GOT3 (cell line): ENCODE measurements at places on chromosomes 13 and 19.

DNA sequence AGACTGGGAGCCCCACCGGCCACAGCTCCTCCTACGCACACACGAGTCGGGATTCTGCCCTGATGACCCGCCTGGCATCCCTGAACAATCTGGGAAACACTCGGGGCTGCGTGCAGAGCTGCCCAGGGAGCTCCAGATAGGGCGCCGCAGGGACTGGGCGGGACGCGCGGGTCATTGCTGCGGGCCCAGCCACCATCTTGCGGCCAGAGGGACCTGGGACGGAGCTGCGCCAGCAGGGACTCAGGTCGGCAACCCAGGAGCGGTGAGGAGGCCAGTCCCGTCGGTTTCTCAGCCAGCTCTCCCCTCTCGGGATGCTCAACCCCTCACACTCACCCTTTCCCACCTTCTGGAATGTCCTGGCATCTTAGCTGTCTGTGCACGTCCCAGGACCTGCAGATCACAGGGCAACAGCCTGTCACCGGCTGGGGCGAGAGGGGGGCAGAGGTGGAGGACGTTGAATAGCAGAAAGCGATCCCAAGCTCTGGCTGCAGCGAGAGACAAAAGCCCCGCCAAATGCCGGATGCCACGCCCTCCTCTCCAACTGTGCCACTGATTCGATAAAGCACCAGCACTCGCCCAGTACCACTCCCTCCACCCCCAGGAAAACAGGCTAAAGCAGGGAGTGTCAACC, 20.4 kb upstream of the ZNF91 start:
- DNase-seq = no peak

DNA sequence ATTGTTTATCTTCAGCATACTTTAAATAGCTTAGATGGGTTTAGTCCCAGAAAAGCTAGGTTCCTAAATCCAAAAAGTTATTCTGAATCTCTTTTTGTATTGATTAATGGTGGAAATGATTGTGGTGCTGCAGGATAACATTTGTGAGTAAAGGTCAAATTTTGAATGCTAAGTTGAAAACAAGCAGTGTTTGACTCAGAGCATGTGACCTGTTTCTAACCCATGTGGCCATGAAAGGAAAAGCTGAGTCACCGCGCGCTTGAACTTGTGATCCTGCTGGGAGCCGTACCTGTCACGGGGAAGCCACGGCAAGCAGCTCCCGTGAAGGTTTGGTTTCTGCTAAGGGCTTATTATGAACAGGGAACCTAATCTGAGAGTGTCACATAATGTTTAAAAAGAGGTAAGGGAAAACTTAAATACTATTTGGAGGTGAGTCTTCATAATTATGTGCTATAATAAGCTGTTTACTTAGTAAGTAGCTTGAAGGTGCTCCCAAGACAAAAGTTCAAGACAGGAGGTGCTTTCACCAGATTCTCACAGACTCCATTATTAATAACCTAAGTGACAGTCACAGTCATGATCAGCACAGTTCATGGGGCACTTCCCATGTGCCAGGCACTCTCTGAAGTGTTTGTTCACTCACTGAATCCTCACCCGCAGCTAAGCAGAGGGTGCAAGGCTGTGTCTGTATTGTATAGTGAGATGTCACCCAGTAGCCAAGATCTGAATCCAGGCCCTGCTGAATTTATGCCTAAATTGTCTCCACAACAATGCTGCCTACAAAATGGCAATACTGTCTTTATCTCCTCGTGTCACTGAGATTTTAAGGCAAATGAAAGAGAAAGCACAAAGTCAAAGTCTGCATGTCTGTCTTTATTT, 286.5 kb downstream of the MYO16 start:
- no peak for DNase-seq

DNA sequence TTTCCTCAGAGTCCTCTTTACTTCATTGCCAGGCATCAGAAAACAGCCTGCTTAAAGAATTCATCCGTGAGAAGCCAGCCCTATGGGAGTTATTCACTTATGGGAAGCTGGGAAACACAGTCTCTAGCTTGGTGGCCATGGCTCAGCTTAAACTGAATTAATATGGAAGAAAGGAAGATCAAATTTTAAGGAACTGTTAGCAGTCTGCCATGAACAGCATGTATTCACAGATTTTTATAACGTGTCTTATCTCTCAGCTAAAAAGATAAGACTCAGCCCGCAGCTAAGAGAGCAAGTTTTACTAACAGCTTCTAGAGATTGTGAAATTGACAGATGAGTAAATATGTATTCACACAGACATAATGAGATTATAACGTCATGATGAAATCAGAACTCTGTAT, 253.7 kb upstream of the RXFP2 start:
- DNase-seq = no peak

GRCh38 chr19:50003810-50004419, 21.3 kb downstream of the VRK3 start:
- peak; percentile 23 for DNase-seq

DNA sequence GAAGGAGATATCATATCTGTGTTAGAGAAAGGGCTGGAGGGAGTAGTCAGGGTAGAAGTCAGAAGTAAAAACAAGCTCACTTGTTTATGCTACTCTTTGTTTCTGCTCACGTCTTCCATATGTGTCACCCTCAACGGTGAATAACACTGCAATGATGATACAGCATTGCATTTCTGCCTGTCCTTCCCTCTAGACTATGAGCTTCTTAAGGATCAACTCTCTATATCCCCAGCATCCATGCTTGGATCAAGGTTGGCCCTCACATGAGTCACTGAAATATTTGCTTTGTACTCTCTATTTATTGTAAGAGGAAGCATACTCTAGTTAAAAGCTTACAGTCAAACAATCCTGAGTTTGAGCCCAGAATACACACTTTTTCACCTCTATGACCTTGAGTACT, 406.0 kb downstream of the RFC3 start:
- DNase-seq = no peak

DNA sequence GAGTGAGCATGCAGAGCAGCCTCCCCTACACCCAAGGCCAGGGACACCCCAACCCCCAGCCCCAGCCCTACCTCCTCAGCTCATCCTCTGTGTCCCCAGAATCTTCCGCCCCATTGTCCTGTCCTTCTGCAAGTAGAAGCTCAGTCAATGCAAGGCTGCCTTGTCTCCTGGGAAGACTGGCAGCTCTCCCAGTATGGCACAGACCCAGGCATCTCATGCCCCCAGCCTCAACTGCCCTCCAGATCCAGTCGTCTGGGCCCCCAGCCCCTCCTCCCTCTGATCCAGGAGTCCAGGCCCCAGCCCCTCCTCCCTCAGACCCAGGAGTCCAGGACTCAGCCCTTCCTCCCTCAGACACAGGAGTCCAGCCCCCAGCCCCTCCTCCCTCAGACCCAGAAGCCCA, 13.0 kb downstream of the ZNF575 start:
- no peak for DNase-seq

DNA sequence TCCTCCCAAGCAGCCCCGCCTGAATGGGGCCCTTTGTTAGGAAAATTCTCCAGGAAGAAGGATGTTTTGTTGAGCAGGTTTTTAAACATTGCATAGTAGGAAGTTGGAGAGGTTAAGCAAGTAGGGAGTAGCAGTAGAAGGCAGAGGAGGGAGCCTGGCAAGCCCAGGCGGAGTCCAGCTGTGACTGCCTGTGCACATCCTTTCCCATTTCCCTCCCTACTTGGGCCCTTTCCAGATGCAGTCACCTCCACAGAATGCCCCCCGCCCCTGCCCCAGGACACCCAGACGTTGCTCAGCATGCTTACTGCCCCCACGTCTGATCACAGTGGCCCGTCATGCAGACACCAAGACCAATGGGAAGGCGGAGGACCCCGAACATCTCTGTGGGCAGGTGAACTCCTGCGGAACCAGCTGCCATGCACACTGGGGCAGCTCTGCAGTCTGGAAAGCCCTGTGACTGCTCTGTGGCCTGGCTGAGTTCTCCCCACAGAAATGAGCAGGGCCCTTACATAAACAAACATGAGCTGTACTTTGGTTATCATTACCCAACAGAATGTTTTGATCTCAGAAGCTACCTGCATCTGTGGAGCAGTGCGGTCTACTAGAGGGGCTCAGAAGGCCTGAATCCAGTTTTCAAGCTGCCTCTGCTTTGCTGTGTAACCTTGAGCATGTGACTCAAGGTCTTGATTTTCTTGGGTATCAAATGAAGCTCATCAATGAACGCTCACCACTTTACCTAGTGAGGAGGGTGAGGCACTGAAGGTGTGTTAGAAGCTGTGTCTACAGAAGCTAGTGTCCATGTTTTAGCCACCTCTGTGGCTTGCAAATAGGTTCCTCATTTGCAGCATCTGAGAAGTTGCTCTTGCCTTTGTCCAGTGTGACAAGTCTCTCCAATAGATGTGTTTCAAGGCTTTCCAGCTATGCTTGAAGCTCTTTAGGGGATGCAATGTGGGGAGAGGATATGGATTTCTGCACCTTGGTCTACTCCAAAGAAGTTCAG, 84.2 kb downstream of the TNFRSF19 start:
- no peak for DNase-seq

DNA sequence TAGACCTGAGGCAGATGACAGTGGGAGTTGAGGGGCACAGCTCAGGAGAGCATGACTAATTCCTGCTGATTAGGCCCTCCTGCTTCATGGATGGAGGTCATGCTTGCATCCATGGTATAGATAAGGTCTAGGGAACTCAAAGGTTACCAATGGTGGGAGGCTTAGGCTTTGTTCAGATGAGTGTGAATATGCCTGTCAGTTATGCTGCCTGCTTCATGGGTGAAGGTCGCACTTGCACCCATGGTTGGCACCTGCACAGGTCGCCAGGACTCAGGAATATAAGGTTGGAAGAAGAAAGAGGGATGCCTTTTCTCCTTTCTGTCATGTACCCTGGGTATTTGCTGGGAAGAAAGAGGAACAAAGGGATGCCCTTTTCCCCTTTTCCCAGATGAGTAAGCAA, 53.4 kb upstream of the GJB6 start:
- no peak for DNase-seq

DNA sequence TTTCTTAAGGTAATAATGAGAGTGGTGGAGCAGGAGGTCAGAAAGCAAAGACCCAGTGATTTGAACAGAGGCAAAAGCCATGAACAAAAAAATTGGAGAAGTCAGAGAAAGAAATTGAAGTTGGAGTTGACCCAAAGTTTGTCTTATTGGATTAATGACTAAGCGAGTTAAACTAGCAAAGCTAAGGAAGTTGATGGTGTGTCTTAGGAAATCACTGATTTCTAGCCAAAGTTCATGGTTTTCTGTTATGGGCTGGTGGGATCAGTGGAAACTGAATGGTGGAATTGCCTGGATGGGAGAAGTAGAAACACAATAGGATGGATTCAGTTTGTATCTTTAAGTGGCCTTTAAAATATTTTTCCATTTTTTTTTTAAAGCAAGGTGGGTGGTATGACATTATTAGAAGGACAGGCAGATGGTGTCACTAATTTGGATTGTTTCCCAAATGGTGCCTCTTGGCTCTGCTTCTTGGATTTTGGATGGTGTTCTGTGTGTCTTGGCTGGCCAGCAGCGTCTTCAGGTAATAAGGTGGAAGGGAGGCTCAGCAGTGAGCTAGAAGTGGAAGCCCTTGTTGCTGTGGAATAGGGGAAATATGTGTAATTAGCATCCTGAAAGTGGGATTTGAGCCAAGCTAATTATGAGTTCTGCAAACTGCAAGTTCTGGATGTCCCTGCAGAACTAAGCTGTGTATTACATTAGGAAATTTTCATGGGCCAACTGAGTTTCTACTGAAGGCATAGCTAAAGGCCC, 302.9 kb downstream of the LMO7 start:
- no peak for DNase-seq

DNA sequence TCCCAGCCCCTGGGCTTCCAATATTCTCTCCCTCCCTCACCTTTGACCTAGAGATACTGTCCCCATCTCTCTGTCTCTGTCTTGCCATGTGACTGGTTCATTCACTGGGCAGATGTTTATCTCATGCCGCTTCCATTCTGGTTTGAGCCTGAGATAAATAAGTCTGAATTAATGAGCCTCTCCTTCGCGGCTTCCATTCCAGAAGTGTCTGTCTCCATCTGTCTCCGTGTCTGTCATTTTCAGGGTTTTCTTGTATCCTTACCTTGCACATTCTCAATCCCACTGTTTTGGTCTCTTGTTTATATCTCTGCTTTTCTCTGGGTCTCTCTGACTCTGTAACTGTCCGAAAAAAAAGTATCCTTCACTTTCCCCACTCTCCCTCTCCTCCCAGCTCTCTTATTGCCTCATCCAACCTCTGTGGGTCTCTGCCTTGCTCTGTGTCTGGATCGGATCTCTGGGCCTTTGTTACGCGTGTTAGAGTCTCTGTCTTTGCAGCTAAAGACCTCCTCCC, 4.3 kb downstream of the SPHK2 start:
- DNase-seq = no peak

DNA sequence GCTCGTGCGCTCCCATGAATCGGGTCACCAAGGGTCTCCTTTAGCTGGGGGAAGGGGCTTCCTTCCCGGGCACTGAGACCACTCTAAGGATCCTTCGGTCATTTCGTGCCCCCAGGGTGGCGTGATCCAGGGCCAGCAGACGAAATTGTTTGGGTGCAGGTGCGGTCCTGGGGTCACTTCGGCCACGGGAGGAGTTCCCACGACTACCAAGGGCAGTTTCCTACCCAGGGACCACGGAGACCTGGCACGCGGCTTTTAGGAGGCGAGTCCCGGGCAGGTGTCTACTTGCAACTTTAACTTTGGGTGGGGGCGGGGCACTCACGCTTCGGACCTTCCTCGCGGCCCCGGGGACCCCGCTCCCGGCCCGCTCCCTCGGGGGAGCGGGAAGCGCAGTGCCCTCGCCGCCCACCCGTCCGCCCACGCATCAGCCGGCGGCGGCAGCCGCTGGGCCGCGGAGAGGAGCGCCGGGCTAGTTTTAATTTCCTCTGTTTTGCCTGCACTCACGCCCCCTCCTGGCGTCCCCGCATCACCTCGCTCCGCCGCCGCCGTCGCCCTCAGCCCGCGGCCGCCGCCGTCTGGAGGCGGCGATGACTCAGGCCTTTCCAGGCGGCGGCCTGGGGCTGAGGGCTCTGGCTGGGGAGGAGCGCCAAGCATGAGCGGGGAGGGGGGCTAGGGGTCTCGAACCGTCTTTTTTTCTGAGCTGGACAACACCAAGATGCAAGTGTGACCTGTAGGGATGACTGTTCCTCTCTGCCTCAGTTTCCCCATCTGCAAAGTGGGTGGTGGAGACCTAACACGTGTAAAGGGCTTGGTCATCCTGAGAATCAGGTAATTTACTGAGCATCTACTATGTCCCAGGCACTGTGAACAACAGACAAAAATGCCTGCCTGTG, 21.8 kb downstream of the OLFM2 start:
- DNase-seq = peak; percentile 51
